ENCODE measurements at places on chromosomes 7 and 10. TPM values are rescaled to one million over a fixed set of nuclear protein-coding genes. Genes with fewer than 3 reads are reported as not detected.

The IGFBP3 gene
- total RNA-seq: 251 TPM

The GTF2I gene
- total RNA-seq: 204 TPM

The WBP1L gene
- total RNA-seq: 52.2 TPM

The STEAP1 gene
- 11.0 TPM for total RNA-seq

The BICC1 gene
- 29.2 TPM for total RNA-seq

The STK32C gene
- 9.8 TPM for total RNA-seq

The SH2D4B gene
- not detected for total RNA-seq
